Activated CD4-positive, alpha-beta T cell treated with anti-CD3 and anti-CD28 coated beads, Interleukin-2, amount 50 U/mL, for 48 hours (primary cell): ENCODE measurements at places on chromosomes 11 and 22.
A peak's percentile ranks its signal among the peaks of the same experiment; 100 is the strongest.

DNA sequence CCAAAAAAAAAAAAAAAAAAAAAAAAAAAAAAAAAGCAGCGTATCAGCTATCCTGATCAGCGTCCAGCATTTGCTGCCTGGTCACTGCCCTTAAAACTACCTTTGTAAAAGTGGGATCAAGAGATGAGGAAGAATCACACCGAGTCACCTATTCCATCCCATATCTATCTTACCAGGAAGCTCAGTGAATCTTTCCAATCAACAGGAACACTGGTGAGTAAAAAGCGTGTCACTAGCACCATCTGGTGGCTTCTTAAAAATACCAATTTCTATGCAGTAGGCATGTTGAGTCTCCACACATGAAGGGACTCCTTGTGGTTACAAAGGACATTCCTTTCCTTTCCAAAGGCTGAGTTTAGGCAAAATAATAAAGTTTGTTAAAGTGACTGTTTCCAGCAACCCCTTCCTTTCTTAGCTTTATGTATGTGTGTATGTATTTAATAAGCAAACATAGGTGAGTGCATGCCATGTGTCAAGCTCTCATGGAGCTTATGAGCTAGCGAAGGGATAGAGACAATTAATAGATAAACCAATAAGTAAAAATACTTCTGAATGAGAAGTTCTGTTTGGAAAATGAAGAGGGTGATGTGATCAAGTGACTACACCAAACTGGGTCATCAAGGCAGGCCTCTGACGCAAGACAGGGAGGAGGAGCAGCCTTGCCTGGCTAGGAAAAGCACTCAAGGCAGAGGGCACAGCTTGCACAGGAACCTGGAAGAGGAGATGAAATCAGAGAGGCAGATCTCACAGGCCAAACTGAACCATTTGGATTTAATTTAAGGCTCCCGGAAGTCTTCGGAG is 13.9 kb upstream of the TP53AIP1 start:
- no peak for DNase-seq

GRCh38 chr11:116840224-116840745 is 2.9 kb upstream of the APOA1 start:
- no peak for DNase-seq

- no peak for DNase-seq
Observed at GRCh38 chr11:47177846-47178245, 1.2 kb upstream of the ARFGAP2 start.

GRCh38 chr11:29336727-29337575 is 679.9 kb downstream of the KCNA4 start:
- DNase-seq, result no peak

DNA sequence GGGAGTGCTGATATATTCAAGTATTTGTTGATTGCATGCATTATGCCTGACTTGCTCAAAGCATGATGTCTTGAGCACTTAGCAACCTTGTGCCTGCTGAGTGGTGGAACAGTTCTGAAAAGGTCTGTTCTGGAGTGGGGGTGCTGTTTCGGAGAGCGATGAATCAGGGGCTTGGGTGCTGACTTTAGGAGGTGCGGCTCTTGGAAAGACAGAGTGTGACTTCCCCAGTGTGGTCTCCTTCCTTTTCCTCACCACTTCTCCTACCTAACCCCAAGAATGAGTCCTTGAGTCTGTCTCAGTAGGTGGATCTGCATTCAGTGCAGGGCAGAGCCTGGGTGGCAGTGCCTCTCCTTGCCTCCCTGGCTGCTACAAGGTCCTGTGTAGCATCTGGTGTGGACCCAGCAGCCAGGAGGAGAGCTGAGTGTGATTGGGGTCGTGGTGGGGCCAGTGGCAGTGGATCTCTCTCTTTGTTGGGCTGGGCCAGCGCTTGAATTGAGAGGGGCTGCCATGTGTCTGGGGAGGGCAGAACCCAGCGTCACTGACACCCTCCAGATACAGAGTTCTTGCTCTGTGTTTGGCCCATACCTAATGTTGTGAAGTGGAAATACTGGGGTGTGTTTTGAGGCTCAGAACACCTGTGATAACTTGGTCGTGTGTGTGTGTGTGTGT is 35.9 kb downstream of the ST3GAL4 start:
- no peak for DNase-seq

DNA sequence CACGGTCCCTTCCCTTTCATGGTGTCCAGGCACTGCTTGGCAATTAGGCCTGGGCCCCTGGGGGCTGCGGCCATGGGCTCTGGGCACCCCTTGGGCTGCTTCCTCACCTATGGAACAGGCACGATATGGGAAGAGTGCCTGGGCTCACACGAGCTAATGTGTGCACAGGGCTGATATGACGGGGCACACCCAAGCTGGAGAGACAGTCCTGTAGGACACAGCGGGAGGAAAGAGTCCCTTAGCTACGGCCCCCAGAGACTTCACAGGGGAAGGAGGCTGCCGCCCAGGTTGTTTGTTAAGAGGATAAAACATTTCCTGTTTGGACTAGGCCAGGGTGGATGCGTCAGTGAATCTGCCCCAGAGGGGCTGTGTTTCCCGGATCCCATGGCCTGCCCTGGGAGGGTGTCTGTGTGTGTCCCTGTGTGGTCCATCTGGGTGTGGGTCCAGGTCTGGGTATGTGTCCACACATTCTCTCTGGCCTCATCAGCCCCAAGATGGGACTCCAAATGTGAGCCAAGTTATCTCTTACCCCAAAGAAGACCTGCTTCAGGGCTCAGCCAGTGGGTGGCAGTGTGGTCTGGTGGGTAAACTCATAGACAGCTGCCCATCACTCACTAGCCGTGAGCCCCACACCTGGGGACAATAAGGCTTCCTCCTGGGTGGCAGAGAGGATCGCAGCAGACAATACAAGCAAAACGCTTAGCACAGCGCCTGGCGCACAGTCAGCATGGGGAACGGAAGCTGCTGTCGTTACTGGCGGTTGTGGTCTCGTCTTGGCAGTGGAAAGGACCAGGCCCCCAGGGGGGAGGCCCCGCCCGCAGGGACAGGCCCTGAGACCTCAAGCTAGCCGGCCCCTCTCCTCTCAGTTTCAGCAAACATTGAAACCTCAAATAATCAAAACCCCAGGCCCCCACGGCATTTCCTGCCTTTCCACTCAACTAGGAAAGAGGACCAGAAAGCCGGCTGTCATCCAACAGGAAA is 3.2 kb upstream of the EMID1 start:
- peak; percentile 73 for DNase-seq

- no peak for DNase-seq
Observed at GRCh38 chr11:706957-707816, 1.2 kb downstream of the EPS8L2 start.

GRCh38 chr11:6673523-6674218 is 9.5 kb downstream of the MRPL17 start:
- no peak for DNase-seq

- DNase-seq, result no peak
Observed at GRCh38 chr11:124886978-124887666, 10.5 kb downstream of the ROBO4 start.

GRCh38 chr11:77026743-77027142 is 7.5 kb upstream of the B3GNT6 start:
- no peak for DNase-seq

GRCh38 chr22:35892192-35892591 is 136.4 kb downstream of the RBFOX2 start:
- DNase-seq, result no peak

GRCh38 chr22:43057641-43058040 is 31.6 kb downstream of the TTLL1 start:
- DNase-seq, result no peak

- no peak for DNase-seq
Observed at GRCh38 chr11:73230931-73231330, 12.8 kb downstream of the P2RY2 start.

DNA sequence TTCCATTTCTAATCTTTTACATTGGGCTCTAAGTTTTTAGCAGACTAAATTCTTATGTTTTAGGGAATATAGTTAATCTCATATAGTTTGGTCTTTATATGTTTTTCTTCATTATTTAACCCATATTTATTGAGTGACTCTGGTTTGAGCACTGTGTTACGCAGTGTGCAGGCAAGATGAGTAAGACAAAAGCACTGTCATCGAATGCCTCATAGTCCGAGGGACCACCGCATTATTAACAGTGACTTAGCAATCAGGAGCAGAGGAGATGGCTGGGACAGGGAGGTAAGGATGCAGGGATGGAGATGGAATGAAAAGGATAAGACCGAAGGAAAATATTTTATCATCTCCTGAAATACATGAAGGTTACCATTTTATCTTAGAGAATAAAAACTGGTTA is 65.2 kb upstream of the CTSC start:
- no peak for DNase-seq

DNA sequence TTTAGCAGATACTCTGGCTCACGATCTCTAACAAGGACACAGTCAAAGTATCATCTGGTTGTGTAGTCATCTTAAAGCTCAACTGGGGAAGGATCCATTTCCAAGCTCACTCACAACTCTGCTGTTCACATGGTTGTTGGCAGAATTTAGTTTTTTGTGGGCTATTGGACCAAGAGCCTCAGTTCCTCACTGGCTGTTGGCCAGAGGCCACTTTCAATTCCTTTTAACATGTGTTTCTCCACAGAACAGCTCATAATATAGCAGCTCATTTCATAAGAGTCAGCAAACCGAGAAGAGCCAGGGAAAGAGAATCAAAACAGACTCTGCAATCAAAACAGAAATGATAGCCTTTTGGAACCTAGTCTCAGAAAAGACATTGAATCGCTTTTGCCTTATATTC is 22.6 kb downstream of the IZUMO1R start:
- no peak for DNase-seq

DNA sequence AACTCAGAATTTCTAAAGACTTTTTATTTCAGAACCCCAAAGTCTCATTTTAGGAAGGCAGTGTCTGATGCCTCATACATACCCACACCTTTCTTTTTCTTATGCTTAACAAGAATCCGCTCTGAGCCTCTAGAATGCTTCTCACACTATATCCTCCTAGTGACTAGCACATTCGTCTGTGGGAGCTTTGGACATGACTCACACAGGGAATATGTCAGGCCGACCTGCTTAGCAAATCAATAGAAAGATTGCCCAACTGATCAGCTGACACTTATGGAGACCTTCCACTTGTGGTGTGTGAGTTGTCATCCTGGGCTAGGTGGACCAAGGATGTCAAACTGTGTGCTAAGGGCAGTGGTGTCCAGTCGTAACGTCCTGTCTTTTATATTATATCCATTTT is 129.9 kb upstream of the TTC12 start:
- no peak for DNase-seq

DNA sequence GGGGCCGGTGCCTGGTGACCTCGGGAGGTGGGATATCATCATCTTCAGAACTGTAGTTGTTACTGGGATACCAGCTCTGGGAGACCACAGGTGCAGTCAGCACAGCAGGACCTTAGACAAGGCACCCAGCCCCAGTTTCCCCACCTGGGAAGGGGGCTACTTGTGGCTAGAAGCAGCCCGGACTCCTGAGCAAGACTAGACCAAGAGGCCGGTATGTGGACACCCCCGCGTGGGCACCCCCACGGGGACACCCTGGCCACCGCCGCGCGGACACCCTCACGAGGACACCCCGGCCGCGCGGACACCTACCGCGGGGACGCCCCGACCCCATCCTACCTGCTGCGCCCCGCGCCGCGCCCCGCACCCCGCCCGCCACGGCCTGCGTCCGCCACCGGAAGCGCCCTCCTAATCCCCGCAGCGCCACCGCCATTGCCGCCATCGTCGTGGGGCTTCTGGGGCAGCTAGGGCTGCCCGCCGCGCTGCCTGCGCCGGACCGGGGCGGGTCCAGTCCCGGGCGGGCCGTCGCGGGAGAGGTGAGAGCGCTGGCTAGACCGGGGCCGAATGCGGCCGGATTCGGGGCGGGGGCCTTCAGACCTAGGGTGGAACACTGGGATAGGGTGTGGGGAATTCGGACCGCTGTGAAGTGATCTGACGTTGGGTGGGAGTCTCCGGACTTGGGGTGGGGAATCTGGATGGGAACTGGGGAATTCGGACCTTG is at the start of the genes COMT and TXNRD2:
COMT (plus strand) TSS at position 408 of the 718 bp plus-strand sequence. CDS start 20,755 bp downstream, outside the sequence.
TXNRD2 (minus strand) TSS at position 454 of the 718 bp plus-strand sequence; CDS start at position 439, 15 bp downstream.
- DNase-seq, result peak; percentile 75

DNA sequence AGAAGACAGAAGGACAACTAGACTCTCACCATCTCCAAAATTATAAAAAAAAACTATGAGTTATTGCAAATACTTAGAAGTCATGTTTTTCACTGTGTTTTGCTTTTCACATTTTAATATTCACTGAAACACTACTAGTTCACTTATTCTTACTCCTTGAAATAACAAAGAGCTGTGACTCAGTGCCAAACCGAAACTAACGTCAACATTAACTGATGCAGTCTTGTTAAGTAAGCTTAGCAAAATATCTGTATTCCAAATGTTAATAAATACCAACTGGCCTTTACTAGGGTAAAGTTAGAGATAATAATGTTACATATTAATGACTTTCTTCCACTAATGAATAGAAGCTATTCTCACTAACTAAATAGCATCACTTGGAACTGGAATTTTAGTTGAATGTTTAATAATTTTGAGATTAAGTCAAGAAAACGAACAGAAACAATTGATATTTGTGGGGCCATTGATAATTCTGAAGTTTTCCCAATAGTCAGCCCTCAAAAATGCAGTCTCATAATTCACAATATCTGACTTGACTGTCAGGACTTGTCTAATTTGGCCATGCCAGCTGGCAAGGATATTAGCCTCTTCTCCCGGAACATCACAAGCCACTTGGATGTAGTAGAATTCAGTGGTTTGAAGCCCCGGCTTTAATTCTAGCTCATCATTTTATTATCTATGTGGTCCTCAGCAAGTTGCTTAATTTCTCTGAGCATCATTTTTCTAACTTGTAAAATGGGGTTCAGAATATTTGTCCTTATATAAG is 230.1 kb upstream of the DDI1 start:
- no peak for DNase-seq

DNA sequence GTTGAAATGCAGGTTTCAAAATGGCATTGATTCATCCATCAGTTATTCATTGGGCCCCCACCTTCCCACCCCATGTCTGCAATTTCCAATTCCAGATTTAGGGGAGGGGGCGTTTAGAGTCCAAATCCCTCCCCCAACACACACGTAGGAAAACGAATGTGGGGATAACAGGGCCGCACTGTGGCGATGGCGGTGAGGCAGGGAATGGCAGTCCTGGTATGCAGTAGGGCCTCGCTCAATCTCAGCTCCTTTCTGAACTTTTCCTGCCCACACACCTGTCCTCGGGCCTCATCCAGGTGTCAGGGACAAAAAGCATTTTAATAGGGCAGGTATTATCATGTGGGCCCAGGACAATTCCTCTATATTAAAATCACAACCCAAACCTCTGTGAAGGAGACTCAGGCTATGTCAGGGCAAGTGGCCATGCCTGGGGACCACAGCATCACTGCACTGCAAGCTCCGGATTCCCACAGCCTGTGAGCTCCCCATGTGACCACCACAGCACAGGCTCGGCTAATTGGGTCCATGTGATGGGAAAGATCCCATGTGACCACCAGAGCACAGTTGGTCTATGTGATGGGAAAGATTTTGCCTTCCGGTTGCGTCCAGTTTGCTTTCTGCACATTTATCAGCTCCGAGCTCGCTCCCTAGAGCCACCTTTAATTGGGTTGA is 44.5 kb downstream of the RTL6 start:
- DNase-seq, result no peak
